ENCODE measurements at places on chromosomes 11 and 22.

GRCh38 chr22:46121079-46121478 lies 29.2 kb upstream of the PPARA start:
- DNase-seq, result no peak

GRCh38 chr22:24580276-24580675 lies 12.6 kb downstream of the LRRC75B start:
- DNase-seq, result no peak

GRCh38 chr11:75344761-75345454 lies 6.6 kb downstream of the ARRB1 start:
- peak; percentile 35 for DNase-seq

DNA sequence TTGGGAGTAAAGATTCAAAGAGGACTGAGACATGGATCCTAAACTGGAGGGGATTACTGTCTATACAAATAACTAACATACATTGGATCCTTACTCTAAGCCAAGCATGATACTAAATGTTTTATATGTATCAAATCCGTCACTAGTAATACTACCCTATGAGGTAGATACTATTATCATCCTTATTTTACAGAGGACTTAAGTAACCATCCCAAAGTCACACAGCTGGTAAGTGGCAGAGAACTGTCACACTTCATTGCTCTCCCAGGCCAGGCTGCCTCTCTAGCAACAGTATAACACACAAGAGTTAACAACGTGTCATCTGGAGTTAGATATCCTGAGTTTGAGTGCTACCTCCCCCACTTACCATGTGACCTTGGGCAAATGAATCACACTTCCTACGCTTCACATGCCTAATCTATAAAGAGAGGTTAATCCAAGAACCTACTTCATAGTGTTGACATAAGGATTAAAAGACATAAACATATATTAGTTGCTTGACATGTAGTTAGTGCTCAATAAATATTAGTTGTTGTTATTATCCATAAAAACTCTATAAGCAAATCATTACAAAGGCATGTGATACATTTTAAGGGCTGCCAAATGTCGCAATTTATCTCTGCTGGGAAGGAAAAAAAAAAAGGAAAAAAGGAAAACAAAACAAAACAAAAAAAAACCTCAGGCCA lies 33.8 kb upstream of the SPON1 start:
- peak; percentile 75 for DNase-seq

DNA sequence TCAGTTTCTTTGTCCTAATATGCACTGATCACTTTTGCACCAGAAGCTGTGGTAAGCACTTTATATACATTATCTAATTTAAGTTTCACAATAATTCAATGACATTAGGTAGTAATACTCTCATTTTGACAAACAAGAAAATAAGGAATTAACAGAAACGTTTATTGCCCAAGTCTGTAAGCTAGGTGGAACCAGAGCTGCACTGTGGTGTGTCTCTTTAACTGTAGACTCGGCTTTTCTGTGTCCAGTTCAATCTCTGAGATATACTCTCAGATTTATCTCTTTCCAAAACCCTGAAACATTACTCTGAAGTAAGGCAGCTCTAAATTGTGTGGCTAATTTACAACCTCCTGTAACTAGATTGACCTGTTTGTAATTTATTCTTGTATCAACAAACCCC lies 101.1 kb downstream of the MUC15 start:
- DNase-seq, result peak; percentile 8

DNA sequence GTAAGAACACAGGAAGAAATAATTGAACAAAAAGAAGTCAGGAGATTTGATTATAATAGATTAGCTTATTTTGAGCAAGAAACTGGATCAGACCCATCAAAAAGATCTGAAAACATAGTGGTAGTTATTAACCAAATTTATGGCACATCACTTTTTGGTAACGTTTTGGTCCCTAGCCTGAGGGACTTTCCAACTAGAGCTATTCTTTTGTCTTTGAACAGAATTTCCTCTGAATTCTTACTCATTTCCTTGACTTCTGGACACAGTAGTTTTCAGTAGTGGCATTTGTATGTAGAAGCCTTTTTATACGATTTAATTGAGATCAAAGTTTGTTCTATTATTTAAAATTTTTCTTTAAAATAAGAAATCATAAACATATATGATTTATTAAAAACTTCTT lies 96.5 kb upstream of the PDGFD start:
- DNase-seq, result no peak

DNA sequence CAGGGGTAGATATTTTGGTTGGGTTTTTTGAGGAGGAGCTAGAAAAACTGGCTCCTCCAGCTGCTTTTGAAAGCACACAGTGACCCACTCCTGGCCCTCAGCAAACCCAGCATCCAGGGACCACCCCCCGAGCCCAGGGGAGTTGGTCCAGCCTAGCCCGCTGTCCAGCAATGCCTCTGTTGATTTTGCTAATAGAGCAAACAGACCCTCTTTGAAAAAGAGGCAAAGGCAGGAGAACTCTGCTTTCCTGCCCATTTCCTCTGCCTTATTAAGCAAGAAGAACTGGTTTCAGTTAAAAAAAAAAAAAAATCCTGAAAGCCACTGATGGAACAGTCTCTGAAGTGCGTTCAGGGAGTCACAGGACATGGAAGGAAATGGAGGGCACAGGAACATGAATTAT lies 25.3 kb downstream of the ABTB2 start:
- peak; percentile 87 for DNase-seq

Data from NCI-H69 (cell line).